ENCODE measurements at places on chromosomes 3 and 15.

- DNase-seq, result no peak
These were observed 298.6 kb downstream of the ADAMTS17 start for GRCh38 chr15:100043068-100043641.

DNA sequence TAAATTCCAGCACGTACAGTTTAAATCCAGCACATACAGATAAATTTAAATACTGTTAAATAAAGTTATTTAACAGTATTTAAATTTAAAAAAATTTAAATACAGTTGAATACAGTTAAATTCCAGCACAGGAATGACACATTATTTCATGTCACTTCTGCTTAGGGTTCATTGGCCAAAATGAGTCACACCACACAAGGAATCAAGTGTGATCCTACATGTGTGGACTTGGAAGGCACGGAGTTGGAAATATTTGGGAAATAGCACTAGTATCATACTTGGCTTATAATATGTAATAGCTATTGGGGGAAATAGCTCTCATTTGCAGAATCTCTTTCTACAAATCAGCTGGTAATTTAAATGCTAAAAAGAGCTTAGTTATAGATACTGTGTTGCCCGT is 10.6 kb downstream of the RAB7A start:
- DNase-seq, result no peak

- no peak for DNase-seq
These were observed 54.3 kb downstream of the NTRK3 start for GRCh38 chr15:88202231-88202630.

DNA sequence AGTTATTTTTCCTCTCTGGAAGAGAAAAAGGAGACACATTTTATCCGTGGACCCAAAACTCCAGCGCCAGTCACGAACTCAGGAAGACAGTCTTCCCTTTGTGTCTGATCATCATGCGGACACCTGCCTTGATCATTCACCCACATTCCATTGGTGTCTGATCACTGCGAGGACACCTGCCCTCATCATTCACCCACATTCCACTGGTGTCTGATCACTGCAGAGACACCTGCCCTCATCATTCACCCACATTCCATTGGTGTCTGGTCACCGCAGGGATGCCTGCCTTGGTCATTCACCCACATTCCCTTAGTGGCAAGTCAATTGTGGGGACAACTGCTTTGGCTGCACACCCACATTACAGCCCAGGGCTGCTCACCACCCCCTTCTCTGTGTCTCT is 148.9 kb downstream of the ROBO1 start:
- DNase-seq, result no peak

DNA sequence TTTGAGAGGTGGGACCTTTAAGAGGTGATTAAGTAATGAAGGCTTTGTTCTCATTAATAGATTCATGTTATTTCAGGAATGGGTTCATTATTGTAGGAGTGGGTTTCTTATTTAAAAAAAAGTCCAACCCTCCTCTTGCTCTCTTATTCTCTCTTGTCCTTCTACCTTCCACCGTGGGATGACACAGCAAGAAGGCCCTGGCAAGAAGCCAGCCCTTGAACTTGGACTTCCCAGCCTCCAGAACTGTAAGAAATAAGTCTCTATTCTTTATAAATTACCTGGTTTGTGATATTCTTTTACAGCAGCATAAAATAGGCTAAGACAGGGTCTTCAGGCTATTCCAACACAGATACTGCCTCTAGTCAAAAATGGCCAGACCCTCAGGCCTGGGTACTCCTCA is 62.2 kb downstream of the MYLK start:
- no peak for DNase-seq

GRCh38 chr3:167863811-167864551 is 128.5 kb downstream of the SERPINI1 start:
- DNase-seq, result no peak

GRCh38 chr3:143830063-143830462 is 18.2 kb downstream of the SLC9A9 start:
- no peak for DNase-seq

DNA sequence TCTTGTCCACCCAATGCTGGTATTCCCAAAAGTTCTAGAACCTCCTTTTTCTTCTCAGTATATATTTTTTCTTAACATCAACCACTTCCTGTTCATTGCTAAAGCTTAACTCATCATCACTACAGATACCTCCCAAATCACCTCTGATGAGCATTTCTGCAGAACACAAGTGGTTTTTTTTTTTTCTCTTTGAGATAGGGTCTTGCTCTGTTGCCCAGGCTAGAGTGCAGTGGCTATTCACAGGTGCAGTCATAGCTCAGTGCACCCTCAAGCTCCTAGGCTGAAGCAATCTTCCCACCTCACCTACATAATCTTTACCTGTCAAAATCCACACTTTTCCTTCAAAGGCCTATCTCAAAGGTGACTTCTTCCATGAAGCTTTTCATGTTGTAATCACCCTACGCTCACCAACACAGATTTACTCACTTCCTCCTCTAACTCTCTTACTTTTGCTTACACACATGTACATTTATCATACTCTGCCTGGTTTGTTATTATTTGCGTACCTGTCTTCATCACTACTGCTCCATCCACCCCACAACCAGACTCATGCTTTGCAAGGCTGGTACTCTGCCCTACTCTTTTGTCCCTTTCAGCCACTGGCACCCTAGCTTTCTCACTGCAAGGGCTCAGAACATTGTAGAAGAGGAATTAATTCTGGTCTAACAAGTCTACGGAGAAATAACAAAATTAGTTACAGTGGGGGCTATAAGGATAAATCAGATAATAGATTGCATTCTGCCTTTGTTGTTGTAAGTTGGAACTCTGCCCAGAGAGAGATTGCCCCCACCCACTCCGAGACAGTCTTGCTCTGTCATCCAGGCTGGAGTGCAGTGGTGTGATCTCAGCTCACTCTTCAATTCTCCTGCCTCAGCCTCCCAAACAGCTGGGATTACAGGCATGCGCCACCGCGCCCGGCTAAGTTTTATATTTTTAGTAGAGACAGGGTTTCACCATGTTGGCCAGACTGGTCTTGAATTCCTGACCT is 27.5 kb downstream of the HERC1 start:
- peak; percentile 31 for DNase-seq

- no peak for DNase-seq
These were observed 36.6 kb upstream of the ARID3B start for GRCh38 chr15:74504418-74504817.

DNA sequence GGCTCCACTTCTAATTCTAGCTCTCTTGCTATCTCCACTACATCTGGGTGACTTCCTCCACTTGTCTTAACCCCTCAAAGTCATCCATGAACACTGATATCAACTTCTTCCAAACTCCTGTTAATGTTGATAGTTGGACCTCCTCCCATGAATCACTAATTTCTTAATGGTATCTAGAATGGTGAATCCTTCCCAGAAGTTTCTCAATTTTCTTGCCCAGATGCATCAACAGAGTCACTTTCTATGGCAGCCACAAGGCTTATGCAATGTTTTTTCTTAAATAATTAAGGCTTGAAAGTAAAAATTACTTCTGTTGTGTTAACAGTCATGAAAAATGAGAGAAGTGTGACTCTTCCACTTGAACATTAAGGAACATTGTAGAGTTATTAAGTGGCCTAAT is 164.3 kb downstream of the PCCB start:
- DNase-seq, result no peak

- DNase-seq, result no peak
These were observed 246.9 kb downstream of the GOLGA6L6 start for GRCh38 chr15:20294651-20295237.

DNA sequence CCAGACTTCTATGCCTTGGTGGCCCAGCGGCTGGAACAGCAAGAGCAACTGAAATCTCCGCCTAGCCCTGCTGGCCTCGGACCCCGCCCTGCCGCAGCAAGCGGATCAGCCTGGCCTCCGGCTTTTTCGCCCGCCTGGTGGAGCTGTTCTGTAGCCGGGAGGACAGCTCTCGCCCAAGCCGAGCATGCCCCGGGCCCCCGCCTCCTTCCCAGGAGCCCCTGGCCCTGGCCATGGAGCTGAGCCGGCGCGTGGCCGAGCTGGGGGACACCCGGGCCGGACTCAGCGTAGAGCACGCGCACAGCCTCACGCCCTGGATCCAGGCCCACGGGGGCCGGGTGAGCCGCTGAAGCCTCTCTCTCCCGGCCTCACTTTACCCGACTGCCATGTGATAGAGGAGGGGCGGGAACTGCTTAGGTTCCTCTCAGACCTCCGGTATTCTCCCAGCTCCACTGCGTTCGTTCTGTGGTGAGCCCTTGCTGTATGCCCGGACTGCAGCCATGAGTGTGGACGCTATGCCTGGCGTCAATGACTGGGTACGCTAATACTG is 24.1 kb upstream of the MRPL3 start:
- no peak for DNase-seq

GRCh38 chr3:12309716-12310115 is 20.8 kb downstream of the PPARG start:
- no peak for DNase-seq

GRCh38 chr15:40787344-40787841 is 17.6 kb downstream of the C15orf62 start:
- no peak for DNase-seq

GRCh38 chr15:40584191-40584590 is 9.9 kb upstream of the KNL1 start:
- peak; percentile 81 for DNase-seq

DNA sequence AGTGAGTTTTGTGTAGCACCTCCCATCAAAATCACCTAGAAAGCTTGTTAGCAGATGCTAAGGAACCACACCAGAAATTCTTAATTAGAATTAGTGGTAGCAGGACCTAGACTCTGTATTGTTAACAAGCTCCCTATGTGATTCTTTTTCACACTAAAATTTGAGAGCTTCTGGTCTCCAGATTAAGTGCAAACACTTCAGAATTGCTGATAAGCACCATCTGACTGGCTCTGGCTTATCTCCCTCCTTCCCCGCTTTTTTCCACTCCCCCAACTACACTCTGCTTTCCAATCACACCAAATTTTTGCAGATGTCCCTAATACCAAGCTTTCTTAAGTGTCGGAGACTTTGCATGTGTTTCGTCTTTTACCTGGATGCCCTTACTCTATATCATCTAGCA is 410.1 kb upstream of the DPH6 start:
- no peak for DNase-seq

GRCh38 chr3:141179983-141180382 is 51.6 kb upstream of the PXYLP1 start:
- DNase-seq, result no peak

- DNase-seq, result peak; percentile 37
These were observed 271.5 kb upstream of the DCBLD2 start for GRCh38 chr3:99172736-99173657.

GRCh38 chr3:73490453-73491286 is 134.1 kb downstream of the PDZRN3 start:
- no peak for DNase-seq

DNA sequence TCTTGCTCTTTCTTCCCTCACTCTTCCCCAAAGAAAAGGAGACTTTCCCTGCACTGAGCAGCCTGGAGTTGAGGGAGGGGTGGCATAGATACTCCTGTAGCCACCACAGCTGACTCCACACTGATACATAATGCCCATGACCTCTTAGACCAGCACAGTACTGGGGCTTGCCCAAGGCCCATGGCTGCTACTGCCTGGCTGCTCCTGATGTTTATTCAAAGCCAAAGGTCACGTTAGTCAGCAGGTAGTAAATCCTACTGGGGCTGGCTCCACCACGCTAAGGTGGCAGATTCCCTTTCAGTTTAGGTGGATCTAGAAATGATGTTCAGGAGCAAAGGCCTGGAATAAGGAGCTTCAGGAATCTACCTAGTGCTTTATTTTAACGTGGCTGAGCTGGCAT is 212.7 kb downstream of the C3orf38 start:
- no peak for DNase-seq

- no peak for DNase-seq
These were observed 19.7 kb upstream of the UACA start for GRCh38 chr15:70783041-70783440.

- no peak for DNase-seq
These were observed 335.8 kb upstream of the THRB start for GRCh38 chr3:24830230-24831152.

- DNase-seq, result peak; percentile 63
These were observed 36.5 kb downstream of the RPLP1 start for GRCh38 chr15:69489073-69489571.

GRCh38 chr3:52134761-52135160 is 19.5 kb downstream of the POC1A start:
- no peak for DNase-seq

DNA sequence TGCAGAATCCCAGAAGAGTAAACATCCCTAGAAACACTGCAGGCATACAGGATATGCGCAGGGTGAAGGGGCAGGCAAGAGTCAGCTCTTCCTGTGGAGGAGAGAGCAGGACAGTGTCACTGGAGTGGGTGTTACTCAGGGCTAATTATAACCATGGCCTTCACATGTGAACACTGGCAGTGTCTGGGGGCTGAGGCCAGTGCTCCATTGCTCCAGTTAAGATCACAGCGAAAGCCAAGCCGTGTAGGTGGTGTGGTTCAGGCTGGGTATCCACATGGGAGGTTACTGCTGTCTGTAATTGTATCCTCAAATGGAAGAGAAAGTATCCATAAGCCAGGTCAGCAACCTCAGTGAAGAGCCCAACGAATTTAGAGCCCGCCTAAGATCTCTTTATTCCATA is 84.6 kb downstream of the MESD start:
- no peak for DNase-seq

- no peak for DNase-seq
These were observed 25.9 kb downstream of the TLE3 start for GRCh38 chr15:70071799-70072198.

- DNase-seq, result peak; percentile 48
These were observed 117.5 kb downstream of the EDEM1 start for GRCh38 chr3:5304789-5305683.

DNA sequence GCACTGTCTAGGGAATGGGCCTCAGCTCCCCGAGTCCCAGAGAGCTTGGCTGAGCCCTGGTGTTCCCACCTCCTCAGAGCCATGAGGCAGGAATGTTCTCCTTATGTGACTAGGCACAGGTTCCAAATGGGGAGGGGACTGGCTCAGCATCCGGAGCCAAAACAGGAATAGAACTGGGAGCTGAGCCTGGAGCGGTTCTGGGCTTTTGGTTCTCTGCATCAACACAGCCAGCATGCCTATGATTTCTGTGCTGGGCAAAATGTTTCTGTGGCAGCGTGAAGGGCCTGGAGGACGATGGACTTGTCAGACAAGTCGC is at the start of gene FAM131A:
FAM131A (plus strand) TSS at position 202 of the 316 bp plus-strand sequence; CDS start at position 233, 31 bp downstream.
- DNase-seq, result peak; percentile 73

DNA sequence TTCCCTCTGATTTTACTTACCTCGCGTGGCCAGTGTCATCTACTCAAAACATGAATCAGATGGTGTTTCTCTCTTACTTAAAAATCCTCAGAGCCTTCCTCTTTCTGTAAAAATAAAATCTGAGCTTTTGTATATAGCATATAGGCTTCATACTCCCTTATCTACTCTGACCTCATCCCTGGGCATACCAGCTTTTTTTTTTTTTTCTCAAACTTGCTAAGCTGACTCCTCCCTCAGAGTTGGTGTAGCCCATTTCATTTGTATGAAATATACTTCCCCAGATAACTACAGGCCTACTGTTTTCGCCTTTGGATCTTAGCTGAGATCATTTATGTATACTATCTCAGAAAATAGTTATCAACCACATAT is 648.9 kb upstream of the ALCAM start:
- DNase-seq, result no peak

- no peak for DNase-seq
These were observed 58.2 kb downstream of the PHLDB2 start for GRCh38 chr3:111917300-111917699.

GRCh38 chr3:197599089-197599765 is 43.5 kb upstream of the BDH1 start:
- DNase-seq, result peak; percentile 68

GRCh38 chr3:84885199-84885882 is 73.4 kb upstream of the CADM2 start:
- DNase-seq, result no peak

- DNase-seq, result peak; percentile 50
These were observed 630.1 kb upstream of the KCNMB2 start for GRCh38 chr3:177906126-177906511.

GRCh38 chr3:184166671-184167070 is 8.0 kb upstream of the AP2M1 start:
- DNase-seq, result no peak

All from globus pallidus (tissue), 1 donor.